ENCODE measurements at places on chromosomes 12 and 14.

GRCh38 chr12:94769047-94769420 lies 118.7 kb upstream of the TMCC3 start:
- no peak for DNase-seq

- no peak for DNase-seq
Measured at GRCh38 chr14:104707608-104708595, 16.1 kb upstream of the ADSS1 start.

- DNase-seq: no peak
Measured at GRCh38 chr12:44510510-44510909, 365.6 kb downstream of the NELL2 start.

DNA sequence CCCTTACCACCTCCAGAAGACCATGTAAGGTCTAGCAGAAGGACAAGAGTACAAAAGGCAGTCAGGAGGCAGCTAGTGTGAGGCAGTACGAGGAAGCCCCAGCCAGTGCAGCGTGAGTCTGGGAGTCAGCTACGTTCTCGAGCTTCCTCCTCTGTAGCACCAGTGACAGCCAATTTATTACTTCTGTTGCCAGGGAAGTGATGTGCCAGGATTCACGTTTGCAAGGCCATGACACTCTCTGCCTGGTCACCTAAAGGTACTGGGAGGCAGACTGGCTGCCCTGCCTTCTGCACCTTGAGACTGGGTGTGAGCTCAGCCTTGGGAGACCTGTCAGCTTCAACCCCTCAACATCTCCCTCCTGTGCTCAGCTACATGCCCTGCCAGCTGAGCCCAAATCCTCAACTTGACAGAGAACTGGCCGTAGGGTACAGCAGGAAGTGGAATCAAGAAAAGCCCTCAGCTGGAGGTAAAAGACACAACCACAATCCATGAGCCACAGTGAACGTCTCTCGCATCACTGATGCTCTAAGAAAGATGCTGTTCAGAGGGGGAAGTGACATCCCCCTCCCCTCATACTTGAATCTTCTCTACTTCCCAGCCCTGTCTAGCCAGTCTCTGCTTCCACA lies 182.5 kb upstream of the RGS6 start:
- DNase-seq: no peak

GRCh38 chr12:41769810-41770209 lies 374.9 kb downstream of the GXYLT1 start:
- DNase-seq: no peak

DNA sequence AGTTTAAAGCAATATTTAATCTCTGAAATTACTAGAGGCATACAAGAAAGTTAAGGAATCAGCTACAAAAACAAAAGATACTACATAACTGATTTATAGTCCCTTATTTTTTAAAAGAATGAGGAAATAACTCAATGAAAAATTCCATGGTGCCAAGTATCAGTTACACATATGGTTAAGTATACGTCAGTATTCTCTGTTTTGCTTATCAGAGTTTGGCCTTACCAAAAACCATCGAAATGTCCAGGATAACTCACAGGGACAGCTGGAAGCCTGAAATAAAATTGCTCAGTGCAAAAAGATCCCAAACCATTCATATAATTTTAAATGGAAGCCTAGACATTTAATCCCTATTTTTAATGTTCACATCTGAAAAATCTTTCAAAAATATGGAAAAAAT lies 3.6 kb downstream of the CFL2 start:
- DNase-seq: no peak

DNA sequence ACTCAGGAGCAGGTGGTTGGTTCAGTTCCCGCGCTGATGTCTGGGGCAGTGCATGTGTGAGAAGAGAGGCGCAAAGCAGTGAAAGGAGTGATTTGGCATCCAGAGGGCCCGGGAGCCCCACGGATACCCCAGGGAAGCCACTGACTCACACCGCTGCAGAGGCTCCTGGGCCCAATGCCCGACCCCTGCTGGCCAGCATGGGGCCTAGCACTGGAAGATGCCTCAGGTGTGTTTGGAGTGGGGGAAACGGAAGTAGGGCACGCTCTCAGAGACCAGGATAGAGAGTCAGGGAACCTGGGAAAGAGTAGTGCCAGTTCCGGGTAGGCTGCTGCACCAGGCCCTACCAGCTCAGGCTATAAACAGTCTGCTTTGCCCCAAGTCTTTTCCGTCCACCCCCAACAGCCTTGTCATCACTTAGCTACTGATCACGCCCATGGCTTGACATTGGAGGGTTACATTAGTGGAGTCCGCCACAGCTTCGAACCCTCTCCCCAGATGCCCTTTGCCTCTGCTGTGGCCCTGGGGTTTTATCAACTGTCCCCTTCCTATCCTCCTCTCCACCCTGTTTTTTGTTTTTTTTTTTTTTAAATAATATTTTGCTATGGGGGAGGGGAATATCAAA lies 9.5 kb upstream of the CSAD start:
- no peak for DNase-seq

- DNase-seq: no peak
Measured at GRCh38 chr12:122079532-122080081, 1.1 kb downstream of the MLXIP start.

GRCh38 chr12:96155781-96156180 lies 38.4 kb upstream of the ELK3 start:
- no peak for DNase-seq

- no peak for DNase-seq
Measured at GRCh38 chr12:47889040-47889439, 15.8 kb downstream of the VDR start.

- DNase-seq: no peak
Measured at GRCh38 chr14:29410581-29410980, 517.1 kb downstream of the PRKD1 start.

- no peak for DNase-seq
Measured at GRCh38 chr14:95095996-95096395, 61.3 kb downstream of the DICER1 start.

DNA sequence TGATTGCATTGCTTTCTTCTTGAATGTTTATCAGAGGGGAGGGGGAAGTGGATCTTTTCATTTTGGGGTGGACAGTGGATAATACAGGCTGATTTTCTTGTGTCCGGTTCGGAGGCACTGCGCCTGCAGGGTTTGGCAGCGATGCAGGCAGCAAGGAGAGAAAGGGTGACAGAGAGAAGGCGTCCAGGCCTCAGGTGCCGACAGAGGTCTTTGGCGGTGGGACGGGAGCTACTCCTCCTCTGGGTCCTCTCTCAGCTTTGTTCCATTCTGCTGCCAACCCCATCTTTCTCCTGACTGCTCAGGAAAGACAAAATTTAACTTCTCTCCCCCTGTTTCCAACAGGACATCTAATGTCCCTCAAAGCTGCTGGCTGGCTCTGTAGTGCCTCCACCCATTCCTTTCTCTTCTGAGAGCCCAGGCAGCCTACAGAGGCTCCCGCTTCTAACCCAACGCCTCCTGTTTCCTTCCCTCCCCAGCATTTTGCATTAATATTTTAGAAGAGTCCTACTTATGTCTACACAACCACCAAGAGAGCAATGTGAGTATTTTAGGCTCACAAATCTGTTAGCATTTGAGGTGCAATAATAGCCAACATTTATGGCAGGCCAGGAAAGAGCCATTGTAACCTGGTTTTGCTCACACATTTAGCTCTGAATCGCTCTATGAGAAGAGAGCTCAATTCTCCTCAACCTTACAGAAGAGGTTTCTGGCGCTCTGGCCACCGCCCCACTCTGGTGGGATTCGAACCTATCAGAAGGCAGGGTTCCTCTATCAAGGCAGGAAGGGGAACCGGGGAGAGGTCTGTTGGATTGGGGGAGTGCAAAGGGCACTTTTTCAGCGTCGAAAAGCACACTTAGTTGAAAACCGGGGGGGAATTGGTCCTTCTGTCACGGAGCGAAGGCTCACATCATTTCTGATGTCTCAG lies 7.1 kb upstream of the TBX5 start:
- DNase-seq: no peak

- no peak for DNase-seq
Measured at GRCh38 chr12:4486980-4487379, 41.4 kb upstream of the FGF6 start.

DNA sequence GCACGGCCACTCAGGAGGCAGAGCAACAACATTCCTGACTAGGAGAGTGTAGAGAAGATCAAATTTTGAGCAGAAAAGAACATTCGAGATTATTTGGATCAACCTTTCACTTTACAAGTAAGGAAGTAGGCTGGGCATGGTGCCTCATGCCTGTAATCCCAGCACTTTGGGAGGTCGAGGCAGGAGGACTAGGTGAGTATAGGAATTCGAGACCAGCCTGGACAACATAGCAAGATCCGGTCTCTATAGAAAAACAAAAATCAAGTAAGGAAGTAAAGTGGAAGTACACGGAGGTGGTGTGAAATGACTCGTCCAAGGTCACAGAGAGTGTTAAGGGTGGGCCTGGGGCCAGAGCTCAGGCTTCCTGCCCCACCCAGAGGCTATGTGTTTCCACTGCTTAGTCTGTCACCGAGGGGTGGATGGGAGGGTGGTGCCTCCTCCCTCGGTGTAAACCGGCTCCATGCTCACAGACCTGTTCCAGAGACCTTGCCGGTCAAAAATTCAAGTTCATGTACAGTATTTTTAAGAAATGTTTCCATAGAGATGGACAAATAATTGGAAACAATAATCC lies 51.9 kb downstream of the MAP1LC3B2 start:
- no peak for DNase-seq

GRCh38 chr12:103924761-103925641 lies 5.2 kb upstream of the HSP90B1 start:
- DNase-seq: no peak

- no peak for DNase-seq
Measured at GRCh38 chr12:104292872-104293794, 10.4 kb upstream of the EID3 start.

- DNase-seq: no peak
Measured at GRCh38 chr12:3753544-3754284, 805 bp upstream of the CRACR2A start.

- DNase-seq: no peak
Measured at GRCh38 chr14:85217412-85217811, 312.5 kb upstream of the FLRT2 start.

GRCh38 chr12:50845021-50845647 lies 2.4 kb downstream of the TMPRSS12 start:
- no peak for DNase-seq

- DNase-seq: no peak
Measured at GRCh38 chr12:17030338-17030737, 424.4 kb upstream of the LMO3 start.

- DNase-seq: no peak
Measured at GRCh38 chr12:102913453-102914226, 3.4 kb downstream of the PAH start.

GRCh38 chr12:81257947-81258551 lies 180.2 kb downstream of the ACSS3 start:
- no peak for DNase-seq

GRCh38 chr14:73242357-73242901 lies 5.1 kb downstream of the PAPLN start:
- no peak for DNase-seq

DNA sequence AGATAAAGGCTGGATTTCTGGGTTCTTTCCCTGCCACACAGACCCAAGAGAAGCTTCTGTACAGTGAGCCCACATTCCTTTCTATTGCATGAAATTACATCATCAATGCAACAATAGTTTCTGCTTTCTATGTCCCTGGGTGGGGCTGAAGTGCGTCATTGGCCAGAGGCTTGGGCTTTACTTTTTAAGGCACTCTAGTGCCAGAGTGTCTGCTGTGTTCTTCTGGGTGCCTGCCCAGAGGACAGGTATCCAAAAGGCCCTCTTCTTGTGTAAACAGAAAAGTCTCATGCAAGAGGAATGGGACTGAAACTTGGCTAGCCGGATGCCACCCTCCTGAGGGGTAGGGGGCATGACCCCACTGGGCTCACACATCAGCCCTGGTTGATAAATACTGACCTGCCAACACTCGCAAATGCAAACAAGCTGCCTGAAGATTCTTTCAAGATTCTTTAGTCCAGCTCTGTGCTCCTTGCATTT lies 5.9 kb downstream of the KRT86 start:
- DNase-seq: no peak

DNA sequence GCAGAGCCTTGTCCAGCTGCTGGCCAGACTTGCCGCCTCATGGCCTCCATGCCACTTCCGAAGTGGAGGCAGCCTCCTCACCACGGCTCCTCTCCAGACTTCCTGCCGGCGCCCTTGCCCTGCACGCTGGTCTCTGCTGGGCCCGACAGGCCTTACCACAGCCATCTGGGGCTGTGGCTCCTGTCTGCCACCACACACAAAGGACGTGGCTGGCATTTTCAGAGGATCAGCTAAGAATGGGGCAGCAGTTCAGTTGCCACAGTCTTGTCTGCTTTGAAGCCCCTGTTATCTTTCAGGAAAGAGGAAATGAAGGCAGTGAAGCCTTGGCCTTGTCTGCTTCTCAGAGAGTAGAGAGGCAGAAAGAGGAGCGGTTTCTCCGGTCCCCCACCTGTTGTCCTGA lies 178.0 kb upstream of the FKBP4 start:
- DNase-seq: no peak

GRCh38 chr12:65278576-65279368 lies at the start of gene MSRB3:
Gene MSRB3 (plus strand): TSS chr12:65278683. CDS start chr12:65308580, 29,897 bp downstream.
- peak; percentile 1 for DNase-seq

DNA sequence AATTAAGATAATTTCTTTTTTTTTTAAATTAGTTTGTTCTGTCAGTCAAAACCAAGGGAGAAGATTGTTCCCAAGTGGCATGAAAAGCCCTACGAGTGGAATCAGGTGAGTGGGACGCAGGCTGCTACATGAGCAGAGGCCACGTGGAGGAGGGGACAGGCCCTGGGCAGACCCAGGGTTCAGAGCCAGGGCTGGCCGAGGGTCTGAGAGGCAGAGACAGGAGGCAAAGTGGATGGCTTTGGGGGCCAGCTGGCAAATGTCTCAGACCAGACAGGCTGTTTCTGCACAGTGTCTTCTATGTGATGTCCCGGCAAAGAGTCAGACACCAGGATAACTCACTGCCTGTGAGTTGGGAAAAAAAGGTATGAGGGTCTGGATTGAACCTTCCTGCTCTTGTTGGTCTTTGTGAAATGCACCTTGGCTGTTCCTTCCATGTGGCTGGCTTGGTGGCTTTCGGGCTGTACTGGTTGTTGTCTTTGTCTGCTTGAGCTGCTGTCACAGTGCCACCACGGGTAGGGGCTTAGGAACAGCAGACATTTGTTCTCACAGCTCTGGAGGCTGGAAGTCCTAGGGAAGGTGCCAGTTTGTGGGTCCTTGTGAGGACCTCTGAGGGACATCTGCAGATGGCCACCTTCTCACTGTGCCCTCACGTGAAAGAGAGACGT lies 35.8 kb upstream of the ASPG start:
- DNase-seq: no peak

- no peak for DNase-seq
Measured at GRCh38 chr12:38898001-38898684, 7.2 kb downstream of the CPNE8 start.

GRCh38 chr14:87461704-87462103 lies 531.3 kb downstream of the GALC start:
- no peak for DNase-seq

- no peak for DNase-seq
Measured at GRCh38 chr12:96401076-96401871, 1.0 kb upstream of the CDK17 start.

All from activated CD4-positive, alpha-beta T cell treated with anti-CD3 and anti-CD28 coated beads for 24 hours (primary cell).